Cortex of kidney (tissue), 1 donor: ENCODE measurements at places on chromosomes 4 and X.

DNA sequence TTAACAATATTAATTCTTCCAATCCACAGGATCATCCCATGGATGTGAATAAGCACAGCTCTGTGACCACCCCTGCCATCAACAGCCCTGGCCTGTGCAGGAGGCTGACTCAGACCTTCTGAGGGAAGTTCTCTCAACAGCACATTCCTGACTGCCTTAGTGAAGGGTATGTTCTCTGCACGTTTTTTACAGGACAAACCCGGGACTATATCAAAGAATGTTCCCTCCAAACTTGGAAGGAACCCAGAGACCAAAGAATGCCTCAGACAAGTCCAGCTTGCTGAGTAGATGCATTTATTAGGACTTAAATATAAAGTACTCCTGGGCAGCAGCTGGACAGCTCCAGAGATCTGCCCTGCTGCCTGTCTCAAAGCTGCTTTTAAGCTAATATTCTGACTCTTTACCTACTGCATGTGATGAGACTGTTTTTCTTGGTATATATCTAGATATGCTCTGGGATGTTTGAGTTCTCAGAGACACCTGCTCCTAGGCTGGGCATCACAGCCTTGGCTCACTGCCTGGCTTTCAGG is 1127.8 kb upstream of the PRKX start:
- DNase-seq = no peak

DNA sequence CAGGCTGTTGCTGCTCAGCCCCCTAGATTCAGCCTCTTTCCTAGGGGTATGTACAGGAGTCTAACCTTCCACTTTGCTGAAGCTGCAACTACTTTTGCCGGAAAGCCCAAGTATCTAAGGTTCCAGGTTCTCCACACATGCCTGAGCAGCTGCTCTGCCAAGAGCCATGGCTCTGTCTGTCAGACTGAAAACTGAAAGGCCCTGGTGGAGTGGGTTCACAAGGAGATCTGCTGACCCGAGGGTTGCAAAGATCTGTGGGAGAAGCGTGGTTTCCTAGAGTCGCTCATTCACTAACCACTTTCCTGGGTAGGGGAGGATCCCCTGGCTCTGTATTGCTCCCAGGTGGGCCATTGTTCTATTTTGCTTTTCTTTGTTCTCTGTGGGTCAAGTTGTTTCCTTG is 6.0 kb upstream of the PNMA6F start:
- no peak for DNase-seq

GRCh38 chr4:20572976-20573375 is 127.3 kb upstream of the PACRGL start:
- no peak for DNase-seq

DNA sequence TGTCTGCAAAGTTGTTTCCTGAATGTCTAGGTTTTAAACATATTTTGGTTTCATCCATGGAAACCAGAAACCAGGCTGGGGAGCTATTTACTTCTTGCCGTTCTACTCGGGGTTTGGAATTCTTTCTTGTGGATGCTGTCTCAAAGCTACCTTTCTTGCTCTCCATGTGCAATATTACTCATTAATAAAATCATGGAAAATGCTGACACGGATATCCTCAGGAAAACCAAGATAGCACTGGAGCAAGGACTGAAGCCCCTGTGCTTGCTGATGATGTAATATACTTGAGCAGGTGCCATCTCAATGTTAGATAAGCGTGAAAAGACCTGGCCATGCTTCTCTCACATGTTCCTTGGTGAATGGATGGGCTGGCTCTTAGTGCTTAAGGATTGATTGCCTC is 41.5 kb upstream of the HPF1 start:
- DNase-seq = no peak

- no peak for DNase-seq
These were observed 94.2 kb downstream of the CXCL13 start for GRCh38 chr4:77699731-77700210.

- no peak for DNase-seq
These were observed 171.9 kb upstream of the GALNT7 start for GRCh38 chr4:172996571-172997216.

DNA sequence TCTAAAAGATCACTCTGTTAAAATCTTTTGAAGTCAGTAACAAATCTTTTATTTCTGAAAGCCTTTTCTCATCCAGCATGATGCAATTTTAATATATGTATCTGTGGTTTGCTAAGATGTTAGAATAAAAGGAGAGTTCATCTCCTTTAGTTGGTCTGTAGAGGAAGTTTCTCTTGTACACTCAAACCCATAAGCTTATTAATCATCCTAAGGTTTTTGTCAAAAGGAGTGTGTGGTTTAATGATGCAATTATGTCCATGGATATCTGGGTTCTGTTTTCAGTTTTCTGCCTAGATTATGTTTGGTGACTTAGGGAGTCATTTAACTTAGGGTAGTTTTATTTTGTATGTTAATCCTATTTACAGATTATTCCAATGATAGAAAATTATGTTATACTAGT is 52.1 kb upstream of the NDST4 start:
- no peak for DNase-seq

- DNase-seq = no peak
These were observed 360.7 kb downstream of the BMPR1B start for GRCh38 chr4:95118497-95118896.

- no peak for DNase-seq
These were observed 601 bp downstream of the INPP4B start for GRCh38 chr4:142845293-142846107.

GRCh38 chrX:130836447-130836846 is 66.6 kb downstream of the ENOX2 start:
- no peak for DNase-seq

GRCh38 chr4:13108096-13108495 is 376.0 kb downstream of the RAB28 start:
- DNase-seq = no peak

DNA sequence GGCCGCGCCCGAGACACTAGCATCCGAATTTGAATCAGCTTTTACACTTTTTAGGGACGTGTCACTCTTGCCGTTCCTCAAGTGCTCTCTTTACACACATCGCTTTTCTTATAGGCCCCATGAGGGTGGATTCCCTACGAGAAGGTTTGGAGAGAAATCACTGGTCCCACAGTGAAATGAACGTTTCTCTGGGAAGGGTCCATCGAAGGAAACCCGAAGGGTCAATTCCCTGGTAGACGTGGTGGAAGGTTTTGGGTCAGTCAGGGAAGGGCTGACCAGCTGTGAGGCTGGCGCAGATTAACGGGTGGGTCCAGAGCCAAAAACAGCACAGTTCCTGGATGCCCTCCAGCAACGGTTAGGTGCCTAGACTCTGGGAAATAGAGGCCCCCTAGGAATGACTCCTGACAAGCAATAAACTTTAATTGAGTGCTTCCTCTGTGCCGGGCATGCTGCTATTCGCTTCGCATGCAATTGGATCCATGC is 35.9 kb downstream of the ETDC start:
- DNase-seq = no peak

GRCh38 chr4:6819295-6819694 is 36.8 kb downstream of the KIAA0232 start:
- DNase-seq = no peak

DNA sequence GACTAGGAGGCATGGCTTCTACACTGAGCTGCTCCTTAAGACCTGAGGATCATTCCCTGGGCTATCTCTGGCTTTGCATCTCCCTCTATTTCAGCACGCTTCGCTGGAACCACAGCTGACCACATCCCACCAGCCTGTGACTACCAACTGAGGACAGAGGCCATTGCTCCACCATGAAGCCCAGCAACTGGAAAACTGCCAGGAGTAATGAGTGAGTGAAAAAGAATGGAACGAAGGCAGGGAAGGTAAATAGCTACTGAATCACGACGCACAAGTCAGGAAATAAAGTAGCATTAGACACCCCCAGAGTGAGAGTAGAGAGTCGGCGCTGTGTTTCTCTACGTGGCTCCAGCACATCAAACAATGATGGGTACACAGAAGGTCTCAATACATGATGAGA is 314.7 kb downstream of the LDB2 start:
- no peak for DNase-seq

GRCh38 chr4:84940960-84941359 is 25.5 kb downstream of the WDFY3 start:
- no peak for DNase-seq

GRCh38 chrX:7390441-7390840 is 242.5 kb upstream of the PUDP start:
- DNase-seq = no peak

GRCh38 chrX:48720577-48721250 is 24.2 kb downstream of the SUV39H1 start:
- no peak for DNase-seq

GRCh38 chr4:1026115-1026514 is 14.7 kb downstream of the FGFRL1 start:
- DNase-seq = no peak

DNA sequence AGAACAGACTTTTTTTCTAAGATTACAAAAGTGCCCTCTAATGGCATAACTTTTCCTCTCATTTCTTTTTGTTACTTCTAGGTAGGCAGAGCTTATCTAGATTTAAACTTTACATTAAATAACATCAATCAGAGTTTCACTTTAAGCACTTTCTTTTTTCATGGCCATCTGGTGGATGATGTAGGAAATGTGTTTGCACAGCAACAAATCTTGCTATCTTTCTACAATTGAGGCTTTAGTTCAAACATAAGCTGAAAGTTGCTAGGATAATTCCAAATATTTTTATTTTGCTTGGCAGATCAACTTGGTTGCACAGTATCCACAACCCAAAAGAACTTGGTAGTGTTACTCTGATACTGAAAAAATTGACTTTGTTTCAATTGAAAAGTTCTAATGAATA is 22.0 kb downstream of the NDNF start:
- no peak for DNase-seq

DNA sequence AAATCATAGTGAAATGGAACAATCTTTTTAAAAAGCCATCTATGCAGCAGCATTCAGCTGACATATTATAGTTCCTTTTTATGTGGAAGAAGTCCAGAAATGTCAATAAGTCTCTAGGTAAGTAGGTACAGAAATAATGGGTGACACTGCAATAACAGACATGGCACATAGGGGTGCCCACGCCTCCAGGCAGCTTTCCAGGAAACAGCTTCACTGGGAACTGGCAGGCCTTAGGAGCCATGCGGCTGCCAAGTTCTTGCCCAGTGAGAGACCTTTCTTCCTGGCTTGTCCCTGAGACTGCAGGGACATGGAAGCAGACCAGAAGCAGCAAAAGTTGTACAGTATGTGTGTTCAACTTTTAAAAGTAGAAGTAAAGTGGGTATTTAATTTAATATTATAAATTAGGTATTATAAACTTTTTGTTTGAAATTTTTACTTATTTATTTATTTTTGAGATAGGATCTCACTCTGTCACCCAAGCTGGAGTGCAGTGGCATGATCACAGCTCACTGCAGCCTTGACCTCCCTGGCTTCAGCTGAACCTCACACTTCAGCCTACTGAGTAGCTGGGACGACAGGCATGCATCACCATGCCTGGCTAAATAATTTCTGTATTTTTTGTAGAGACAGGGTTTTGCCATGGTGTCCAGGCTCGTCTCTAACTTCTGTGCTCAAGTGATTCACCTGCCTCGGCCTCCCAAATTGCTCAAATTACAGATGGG is 12.1 kb upstream of the ETNPPL start:
- DNase-seq = no peak

DNA sequence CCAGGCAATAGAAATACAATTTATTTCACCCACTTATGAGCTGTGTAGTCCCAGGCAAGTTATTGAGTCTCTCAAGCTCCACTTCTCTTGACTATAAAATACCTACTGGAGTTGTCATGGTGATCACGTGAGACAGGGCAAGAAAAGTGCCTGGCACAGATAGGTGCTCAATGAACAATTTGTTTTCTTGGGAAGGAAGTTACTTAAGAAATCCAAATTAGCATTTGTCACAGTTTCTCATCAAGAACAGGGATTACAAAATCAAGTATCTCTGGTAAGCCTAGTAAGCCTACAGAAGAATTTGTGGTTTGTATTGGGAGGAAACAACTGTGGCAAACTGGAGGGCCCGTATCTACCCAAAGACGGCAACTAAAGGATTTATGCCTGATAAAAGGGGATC is 37.5 kb upstream of the RASGEF1B start:
- DNase-seq = no peak

DNA sequence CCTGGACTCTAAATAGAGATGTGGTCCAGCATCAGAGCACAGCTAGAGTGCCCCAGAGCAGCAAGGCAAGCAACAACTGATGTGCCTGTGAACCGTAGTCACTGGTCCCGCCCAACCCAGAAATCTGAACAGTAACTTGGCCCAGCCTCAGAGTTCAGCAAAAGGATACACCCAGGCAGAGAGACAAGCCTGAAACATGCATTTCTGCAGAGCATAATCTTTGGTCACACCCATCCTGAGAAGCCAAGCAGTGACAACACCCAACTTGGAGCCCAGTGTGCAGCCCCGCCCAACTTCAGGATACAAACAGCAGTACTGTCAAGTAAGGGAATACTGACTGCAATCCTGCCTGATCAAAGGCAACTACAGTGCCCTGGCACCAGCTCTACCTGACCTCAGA is 78.9 kb downstream of the CCDC160 start:
- no peak for DNase-seq

DNA sequence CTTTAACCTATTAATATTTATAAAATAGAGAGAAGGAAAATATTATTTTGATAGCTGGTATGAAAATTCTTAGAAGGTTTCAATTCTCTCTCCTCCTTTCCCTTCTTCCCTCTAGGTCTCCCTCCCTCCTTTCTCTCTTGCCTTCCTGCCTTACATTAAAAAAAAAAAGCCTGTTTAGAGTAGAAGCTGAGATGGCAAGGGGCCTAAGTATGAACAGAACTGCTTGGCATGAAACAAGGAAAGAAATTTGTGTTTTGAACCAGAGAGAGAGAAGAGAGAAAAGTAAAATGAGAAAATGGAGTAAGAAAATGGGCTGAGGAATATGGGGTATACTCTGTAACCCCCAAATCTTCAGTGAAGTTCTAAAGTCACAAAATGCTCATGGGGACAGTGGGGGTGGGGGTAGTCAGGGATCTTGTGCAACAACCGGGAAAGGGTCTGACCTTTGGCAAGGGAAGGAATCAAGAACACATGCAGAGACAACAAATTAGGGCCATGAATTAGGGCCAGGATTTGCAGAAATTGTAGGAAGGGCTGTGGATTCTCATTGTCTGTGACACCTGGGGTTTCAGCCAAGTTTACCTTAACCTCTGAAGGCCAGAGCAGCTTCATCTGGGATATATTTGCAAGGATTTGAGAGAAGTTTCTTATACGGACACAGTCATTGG is 30.6 kb downstream of the SUPT20HL2 start:
- no peak for DNase-seq

DNA sequence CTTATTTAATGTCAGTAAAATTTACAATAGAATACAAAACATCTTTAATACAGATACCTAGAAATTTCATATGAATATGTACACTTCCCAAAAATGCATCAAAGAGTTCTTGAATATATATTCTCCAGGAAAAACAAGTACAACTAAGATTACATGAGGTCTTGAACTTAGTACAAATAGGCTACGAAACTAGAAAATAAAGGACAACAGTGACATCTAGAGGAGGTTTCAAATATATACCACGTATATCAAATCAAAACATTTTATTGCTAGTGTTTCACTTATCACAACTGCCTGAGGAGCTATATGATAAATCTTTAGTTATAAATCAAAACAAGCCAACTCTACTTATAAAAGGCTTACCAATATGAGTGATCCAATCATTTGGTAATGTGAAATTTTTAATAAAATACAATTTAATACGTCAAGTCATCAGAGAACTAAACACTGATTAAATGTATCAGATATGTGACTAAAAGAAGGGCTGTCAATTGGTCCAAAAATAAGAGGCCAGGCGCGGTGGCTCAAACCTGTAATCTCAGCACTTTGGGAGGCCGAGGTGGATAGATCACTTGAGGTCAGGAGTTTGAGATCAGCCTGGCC is 36.6 kb downstream of the ANAPC10 start:
- no peak for DNase-seq

- DNase-seq = no peak
These were observed 369.5 kb upstream of the FAM241A start for GRCh38 chr4:111775556-111776297.
